ENCODE measurements at places on chromosomes 4 and X.

GRCh38 chrX:67523932-67524331, 19.9 kb upstream of the AR start:
- no peak for DNase-seq

DNA sequence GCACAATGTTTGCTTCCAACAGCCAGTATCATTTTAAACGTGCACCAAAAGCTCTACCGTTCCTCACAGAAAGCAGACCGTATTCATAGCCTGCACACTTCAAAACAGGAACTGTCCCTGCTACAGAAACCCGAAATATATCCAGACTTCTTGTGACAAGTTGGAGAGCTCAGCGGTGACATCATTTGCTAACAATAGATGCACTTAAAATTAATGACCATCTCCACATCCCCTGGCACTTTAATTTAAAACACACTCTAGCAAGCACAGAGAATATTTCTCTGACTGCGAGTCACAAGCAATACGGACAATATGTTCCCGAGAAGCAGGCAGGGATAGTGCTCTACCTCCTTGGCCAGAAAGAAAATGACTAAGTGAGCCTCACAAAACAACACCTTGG, 2.5 kb downstream of the NYX start:
- peak; percentile 20 for DNase-seq

DNA sequence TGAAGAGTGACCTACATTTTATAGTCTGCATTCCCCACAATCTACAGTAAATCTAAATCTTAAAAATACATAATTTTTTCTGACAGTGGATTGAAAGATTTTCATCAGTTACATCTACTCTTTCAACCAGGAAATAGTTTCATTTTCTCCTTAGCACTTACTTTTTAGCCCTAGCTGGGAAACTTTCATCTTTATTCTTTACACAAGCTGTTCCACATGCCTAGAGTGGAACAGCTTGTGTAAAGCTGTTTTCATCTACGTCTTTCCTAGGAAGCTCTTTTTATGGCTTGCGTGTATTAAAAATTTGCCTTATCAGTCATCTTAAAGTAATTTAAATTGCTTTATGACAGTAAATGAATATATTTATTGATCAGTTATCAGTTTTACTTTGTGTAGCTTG, 40.5 kb downstream of the RBPJ start:
- no peak for DNase-seq

DNA sequence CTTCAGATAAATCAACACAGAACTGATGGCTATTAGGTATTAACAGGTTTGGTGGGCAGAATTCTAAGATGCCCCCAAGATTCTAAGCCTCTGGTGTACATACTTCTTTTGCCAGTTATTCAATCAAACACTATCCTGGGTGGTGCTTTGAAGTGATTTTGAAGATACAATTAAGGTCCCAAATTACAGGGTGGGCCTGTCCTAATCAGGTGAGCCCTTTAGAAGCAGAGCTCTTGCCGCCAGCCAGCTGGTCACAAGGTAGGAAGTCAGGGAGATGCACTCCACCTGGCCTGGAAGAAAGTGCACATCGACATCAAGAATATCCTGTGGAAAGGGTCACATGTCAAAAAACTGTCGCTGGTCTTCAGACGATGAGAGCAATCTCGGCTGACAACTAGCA, 29.5 kb downstream of the ASB9 start:
- no peak for DNase-seq

- DNase-seq = no peak
Measured at GRCh38 chr4:177008071-177008835, 215.5 kb upstream of the VEGFC start.
